ENCODE measurements at places on chromosomes 3 and 15.

GRCh38 chr15:79028411-79028964 is 62.1 kb downstream of the RASGRF1 start:
- DNase-seq = no peak

- DNase-seq = no peak
Observed at GRCh38 chr15:71730277-71731144, 79.8 kb upstream of the NR2E3 start.

DNA sequence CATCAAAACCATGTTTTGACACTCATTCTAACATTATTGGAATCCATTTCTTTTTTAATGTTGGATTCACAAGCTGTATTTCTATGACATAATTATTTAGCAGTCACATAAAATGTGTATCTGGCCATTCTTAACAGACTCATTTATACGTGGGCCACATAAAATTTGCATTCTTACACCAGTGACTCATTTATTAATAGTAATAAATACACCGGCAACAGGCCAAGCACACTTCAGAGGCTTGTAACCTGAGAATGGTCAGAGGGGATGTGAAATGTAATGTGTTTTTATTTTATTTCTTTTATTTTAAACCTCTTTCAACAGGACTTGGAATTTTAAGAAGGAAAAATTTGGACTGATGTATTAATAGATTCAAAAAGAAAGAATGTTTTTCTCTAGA is 384.9 kb upstream of the RARB start:
- no peak for DNase-seq

DNA sequence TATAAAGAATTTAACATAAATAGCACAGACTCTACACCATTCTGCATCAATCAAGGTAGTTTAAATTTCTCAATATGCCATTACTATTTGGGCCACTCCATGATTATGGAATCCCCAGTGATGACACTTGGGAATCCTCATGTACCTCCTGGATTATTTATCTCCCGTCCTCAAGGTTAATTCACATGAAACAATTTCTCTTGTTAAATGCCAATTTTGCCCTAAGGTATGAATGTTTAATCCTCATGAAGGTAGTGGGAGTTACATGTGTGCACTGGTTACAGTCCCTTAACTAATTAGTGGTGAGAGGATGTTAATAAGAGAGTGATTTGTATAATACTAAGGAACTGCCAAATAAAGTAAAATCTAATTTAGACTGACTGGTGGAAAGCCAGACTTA is 372.3 kb upstream of the MDFIC2 start:
- DNase-seq = no peak

DNA sequence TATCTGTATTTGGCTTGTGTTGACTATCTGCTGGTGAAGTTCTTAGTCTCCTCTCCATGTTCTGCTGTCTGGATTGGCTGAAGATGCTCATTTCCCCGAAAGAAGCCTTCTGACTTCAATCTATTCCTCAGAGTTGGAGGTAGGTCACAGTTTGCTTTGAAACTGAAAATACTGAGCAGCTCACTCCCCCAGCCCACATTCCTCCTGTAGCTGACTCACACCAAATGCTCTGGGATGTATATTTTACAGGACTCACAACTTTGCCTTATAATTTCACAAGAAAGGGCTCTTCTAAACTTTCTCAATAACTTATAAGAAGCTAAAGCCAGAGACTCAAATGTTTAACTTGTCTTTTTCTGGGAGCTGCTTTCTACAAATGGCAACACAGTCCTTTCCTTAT is 36.3 kb upstream of the SNX4 start:
- no peak for DNase-seq

DNA sequence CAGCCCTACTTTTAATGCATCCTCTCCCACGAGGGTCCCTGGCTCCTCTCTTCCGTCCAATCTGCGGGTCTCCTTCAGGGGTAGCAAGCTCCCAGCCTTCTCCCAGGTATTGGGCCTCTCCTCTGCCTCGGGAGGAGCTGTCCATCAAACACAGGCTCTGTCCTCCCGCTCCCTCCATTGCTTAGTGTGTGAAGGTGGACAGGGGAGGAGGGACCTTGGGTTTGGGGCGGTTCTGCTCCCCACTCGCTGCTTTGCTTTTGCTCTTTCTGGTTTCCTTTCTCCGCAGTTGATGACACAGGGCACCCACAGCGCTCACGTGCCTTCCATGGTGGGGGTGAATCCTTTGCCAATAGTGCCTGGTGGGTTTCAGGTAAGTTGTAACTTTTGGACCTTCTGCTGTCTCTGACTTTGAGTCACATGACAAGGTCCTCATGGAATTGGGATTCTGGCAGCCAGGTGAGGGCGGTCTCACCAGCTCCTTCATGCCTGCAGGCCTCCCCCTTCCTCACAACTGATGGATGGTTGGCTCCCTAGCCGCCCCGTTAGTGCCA is 18.9 kb downstream of the MUC20 start:
- DNase-seq = no peak

DNA sequence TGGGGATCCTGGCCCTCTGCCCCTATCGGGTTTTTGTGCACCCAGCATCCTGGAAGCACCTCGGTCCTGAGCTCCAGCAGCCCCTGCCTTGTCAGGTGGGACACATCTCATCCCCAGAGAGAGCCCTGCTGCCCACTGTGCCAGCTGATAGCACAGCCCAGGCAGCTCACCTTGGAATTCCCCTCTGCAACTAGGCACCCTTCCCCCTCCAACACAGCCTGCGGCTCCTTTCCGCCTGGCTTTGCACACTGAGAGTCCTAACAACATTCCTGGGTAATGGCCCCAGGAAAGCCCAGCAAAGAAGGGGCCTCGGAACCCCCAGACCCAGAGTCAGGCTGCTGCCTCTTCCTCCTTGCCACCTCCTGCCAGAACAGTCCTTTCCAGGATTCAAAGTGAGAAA is 5.9 kb downstream of the HCN4 start:
- no peak for DNase-seq

GRCh38 chr3:14401692-14402303 is 608 bp upstream of the SLC6A6 start:
- DNase-seq = no peak

DNA sequence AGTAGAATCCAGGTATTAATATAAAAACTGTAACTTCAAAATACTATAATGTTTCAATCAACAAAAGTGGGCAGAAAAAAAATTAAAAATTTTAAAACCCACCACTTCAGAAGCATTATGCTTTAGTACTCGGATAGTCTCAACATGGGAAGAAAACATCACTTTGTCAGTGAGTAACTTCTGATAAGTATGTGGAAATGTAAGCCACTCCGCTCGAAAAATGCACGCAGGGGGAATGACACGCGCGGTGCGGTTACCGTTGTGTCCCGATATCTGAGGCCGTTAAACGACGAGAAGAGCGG is 656 bp downstream of the NGLY1 start:
- no peak for DNase-seq

DNA sequence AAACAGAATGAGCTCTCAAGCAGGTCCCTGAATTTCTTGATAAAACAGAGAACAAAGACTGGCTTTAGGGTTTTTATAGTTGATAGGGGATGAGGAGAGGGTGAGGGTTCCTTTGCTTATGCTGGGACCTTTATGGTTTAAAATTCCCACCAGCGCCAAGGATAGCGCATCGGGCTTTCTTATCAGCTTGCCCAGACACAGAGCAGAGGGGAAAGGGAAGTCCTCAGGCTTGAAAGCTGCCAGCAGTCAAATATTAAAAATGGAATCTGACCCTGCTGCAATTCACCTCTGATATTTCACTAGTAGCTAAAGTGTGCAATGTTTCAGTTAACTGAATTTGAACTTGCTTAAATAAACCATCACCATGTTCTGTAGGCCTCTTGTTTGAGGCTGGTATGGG is 55.0 kb upstream of the EPHA3 start:
- no peak for DNase-seq

DNA sequence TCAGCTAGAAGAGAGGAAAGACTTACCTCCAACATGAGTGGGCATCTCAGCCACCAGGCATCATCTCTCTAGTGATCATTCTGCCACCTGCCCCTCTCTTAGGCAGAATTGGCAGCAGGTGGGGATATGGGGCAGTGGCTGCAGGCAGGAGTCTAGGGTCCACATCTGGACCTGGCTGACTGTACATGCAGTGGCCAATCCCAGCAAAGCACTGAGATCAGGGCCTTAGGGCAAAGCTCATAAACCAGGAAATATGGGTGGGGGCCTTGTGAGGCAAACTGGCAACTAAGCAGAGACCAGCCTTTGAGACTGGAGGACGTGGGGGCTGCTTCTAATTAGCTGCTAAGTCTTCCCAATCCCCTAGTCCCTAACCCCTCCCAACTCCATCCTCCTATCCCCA is 12.9 kb downstream of the POMGNT2 start:
- DNase-seq = no peak

GRCh38 chr3:11635680-11636393 is 7.9 kb downstream of the VGLL4 start:
- no peak for DNase-seq

DNA sequence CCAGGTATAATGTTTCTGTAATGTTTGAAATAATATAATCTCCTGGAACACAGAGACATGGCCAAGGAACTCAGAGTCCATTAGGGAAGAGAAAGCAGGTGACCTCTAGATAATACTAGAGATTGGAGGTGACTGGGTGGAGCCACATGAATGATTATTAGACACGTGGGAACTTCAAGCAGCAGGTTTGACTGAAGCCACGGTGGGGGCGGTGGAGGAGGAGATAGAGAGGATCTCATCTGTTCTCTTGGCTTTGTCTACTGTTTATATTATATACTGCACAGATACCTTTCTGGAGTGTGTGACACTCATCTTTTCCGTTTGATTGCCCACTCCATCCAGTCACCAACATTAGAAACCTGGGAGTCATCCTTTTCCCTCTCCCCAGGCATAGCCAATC is 33.7 kb downstream of the KIF7 start:
- DNase-seq = no peak

DNA sequence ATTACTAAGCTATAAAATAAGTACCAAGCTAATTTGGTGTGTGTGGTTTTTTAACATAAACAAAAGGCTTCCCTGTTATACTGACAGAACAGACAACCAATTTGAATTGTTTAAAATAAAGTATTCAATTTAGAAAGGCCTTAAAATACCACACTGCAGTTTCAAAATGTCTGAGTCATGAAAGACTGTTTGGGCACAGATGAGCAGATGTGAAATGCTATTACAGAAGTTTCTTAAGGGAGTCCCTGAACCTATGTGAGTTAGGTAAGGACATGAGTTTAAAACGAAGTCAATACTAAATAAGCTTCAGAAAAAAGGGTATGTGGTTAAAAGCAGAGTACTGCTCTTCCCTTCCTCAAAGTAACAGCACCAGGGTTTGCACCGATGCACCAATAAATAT is 69.7 kb upstream of the SETMAR start:
- DNase-seq = no peak
